Activated naive CD4-positive, alpha-beta T cell treated with anti-CD3 and anti-CD28 coated beads, Interleukin-2, amount 10 ng/mL, durations not matched to agents 7 days and 5 days (primary cell): ENCODE measurements at places on chromosomes 7 and 10.

GRCh38 chr7:116198748-116199410 lies 11.5 kb upstream of the TES start:
- DNase-seq, result no peak

GRCh38 chr7:158125091-158125490 lies 462.5 kb downstream of the PTPRN2 start:
- no peak for DNase-seq

DNA sequence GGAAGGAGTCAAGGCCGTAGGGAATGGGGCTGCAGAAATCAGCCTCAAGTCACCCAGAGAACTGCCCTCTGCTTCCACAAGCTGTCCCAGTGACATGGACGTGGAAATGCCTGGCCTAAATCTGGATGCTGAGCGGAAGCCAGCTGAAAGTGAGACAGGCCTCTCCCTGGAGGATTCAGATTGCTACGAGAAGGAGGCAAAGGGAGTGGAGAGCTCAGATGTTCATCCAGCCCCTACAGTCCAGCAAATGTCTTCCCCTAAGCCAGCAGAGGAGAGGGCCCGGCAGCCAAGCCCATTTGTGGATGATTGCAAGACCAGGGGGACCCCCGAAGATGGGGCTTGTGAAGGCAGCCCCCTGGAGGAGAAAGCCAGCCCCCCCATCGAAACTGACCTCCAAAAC lies 50.2 kb upstream of the PDCD4 start:
- no peak for DNase-seq

GRCh38 chr7:7785344-7785973 lies 67.1 kb upstream of the RPA3 start:
- no peak for DNase-seq

GRCh38 chr10:71014021-71014805 lies 125.8 kb upstream of the PCBD1 start:
- DNase-seq, result no peak
